Amniotic stem cell (primary cell): ENCODE measurements at places on chromosomes 1 and 21.

DNA sequence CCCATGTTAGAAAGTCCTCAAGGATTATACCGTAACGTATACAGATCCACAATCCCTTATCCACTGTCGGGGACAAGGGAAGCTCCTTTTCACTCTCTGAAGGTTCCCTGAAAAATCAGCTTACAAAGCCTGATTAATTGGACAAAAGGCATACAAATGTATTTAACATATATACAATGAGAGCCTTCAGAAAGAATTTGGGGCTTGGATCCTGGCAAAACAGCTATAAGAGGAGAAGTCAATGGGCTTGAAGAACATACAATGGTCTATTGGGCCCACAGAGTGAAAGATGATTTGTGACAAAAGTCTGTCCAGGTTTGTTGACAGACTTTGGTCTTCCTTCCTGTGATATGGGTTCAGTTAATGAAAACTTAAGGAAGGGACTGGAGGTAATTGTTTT, 10.7 kb downstream of the TACSTD2 start:
- DNase-seq: no peak

- no peak for DNase-seq
Measured at GRCh38 chr1:193487722-193488121, 301.3 kb upstream of the B3GALT2 start.

DNA sequence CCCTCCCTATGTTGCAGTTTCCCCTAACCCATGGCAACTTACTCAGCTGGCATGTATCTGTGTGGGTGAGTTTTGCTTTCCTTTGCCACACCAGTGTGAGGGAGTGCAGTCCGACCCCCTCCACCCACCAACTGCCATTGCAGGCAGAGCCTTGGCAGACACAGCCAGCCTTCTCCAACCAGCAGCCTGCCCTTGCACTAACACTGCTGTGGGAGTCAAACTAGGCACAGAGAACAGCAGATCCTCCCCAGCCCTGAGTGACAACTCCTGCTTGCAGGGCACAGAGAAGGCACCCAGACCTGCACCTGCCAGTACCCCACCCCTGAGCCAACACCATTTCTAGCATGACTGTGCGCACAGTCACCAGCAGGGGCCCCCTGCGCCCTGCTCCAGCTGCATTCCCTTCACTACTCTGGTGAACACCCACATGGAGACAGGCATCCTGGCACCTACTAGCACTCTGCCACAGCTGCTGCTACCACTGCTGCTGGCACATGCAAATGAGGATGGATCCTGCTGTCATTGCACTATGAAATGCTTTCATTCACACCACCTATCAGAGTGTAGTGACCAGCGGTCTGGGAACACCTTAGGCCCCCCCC, 98.4 kb downstream of the MAGI3 start:
- DNase-seq: no peak

DNA sequence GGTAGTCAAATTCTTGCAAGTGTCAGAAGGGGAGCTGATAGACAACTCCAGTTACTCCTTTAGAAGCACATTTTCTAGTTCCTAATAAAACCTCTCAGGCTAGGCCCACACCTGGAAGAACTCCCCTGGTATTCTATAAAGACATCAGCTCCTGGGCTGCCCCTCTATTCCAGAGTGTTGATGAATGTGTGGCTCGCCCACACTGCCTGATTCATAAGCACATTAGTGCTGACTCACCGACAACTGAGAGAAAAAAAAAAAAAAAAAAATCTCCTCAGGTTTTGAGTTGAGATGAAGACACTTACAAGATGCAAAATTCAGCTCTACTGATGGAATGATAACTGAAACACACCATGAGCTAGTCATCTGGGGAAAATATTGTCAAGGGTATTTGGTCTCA, 188.1 kb downstream of the TNR start:
- no peak for DNase-seq

GRCh38 chr21:34560021-34560420, 48.0 kb upstream of the KCNE1 start:
- no peak for DNase-seq

DNA sequence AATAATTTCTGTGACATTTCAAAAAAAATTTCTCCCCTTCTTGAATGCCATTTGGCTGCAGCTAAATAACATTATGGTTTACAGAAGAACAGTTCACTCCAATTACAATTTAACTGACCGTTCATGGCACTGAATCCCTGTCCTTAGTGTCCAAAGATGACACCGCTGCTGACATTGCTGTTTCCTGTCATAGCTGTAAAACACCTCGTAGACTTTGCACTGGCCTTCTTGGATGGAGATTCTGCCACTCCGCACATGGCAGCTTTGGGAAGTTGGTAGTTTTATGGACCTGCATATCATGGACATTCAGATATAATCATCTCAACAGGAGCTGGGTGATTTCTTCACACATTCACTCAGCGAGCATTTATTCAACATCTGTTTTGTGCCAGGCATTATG, 5.0 kb downstream of the ARMH1 start:
- no peak for DNase-seq

DNA sequence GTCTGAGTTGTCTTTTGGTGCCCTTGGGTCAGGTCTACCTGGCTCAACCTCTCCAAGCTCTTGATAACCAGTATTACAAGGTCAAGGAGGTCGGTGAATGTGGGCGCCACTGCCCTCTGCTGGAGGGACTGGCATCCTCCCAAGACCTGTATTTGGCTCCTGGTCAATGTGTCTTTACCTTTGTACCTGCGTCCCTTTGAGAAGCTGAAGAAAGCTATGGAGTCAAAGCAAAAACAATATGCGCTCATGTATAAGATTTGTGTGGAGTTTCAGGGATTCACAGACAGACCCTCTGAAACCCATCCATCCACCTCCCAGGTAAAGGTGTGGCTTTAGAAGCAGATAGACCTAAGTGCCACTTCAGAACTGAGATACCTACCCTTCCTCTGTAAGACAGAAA, 61.8 kb upstream of the NBL1 start:
- no peak for DNase-seq

DNA sequence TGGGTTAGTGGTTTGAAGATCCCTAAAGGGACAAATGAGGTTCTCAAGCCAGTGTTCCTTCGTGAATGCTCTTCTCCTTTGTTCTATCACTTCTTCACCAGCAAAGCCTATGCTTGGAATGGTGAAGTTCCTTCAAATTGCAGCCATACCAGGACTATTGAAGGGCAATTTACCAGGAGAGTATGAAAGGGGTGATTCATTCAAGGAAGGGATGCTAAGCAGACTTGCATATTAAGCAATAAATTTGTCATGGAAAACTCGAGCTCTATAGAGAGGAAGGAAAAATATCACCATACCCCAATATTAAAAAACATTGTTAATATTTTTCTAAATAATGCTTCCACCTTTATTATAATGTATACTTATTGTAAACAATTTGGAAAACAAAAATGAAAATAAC, 9.3 kb upstream of the TSNAX start:
- no peak for DNase-seq
